ENCODE measurements at places on chromosomes 5 and 9.

- DNase-seq, result no peak
Measured at GRCh38 chr5:157764531-157764930, 21.0 kb downstream of the LSM11 start.

GRCh38 chr5:154811653-154812465, 38.5 kb downstream of the FAXDC2 start:
- peak; percentile 57 for DNase-seq

GRCh38 chr5:41629897-41630296, 119.5 kb upstream of the PLCXD3 start:
- no peak for DNase-seq

- no peak for DNase-seq
Measured at GRCh38 chr9:115107701-115108100, 10.3 kb downstream of the TNC start.

GRCh38 chr9:123412171-123412820, 56.3 kb downstream of the CRB2 start:
- no peak for DNase-seq

DNA sequence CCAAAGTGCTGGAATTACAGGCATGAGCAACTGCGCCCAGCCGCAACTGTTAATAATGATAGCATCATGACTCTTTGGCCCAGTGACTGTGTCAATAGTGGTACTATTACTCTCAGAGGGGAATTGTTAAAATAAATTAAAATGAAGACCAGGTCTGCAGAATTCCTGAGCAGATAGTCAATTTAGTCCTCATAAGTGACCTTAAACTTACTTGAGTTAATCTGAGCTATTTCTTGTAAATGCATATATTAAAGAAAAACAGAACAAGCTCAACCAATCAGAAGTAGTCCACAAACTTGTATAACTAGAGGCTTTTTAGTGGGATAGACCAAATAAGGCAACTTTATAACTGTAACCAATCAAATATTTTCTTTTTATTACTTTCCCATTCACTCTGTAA, 1.7 kb upstream of the RECK start:
- no peak for DNase-seq

DNA sequence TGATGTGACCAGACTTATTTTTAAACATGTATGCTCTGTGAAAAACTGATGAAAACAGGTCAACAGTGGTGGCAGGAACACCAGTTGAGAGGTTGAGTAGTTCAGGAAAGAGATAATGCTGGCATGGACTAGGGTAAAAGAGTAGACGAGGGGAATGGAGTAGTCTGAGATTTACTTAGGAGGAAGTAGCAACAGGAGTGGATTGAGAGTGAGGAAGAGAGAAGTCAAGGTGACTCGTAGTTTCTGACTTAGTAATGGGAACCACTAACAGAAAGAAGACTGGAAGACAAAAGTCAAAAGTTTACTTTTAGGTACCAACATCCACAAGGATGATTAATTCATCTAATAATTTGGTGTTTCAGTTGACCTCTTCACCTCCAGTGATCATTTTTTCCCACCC, 3.6 kb downstream of the SRA1 start:
- no peak for DNase-seq

- DNase-seq, result no peak
Measured at GRCh38 chr9:123550012-123550411, 194.0 kb downstream of the CRB2 start.

DNA sequence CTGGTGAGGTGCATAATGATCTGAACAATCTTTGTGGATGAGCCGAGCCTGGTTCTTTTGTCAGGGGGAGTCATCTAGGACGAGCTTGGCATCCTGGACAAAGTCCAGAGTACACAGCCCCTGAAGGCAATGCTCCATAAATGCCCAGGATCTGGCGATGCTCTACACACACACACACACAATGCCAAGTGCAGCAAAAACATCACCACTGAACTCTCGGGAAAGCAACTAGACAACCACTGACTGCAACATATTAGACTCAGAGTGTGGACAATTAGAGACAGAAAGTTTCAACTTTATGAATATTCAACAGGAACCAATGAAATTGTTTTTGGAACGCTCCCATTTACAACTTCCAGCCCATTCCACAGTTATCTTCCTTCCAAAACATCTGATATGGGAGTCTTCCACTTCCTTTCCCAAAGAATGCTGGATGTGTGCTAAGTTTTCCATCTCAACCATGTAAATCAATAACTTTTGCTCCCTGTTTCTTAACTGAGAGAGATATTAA, 227.6 kb upstream of the ANKRD55 start:
- no peak for DNase-seq

- no peak for DNase-seq
Measured at GRCh38 chr9:18333157-18333556, 140.8 kb upstream of the ADAMTSL1 start.

DNA sequence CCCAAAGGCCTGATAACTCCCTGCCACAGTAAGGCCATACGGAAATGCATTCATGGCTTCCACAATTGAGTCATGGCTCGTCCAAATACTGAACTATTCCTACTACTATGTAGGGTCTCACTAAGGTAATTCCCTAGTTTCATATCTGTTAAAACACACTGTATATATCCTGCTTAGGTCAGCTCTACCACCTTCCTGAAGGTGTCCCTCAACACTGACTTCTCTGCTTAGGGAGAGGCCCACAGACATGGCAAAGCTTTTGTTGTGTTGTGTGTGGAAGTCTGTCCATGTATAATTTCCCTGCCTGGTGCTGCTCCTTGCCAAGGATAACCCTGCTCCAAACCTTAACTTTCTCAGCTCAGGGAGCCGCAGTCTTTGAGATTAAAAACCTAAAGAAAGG, 60.4 kb downstream of the GIN1 start:
- DNase-seq, result no peak

- no peak for DNase-seq
Measured at GRCh38 chr9:97357056-97357455, 49.6 kb downstream of the CCDC180 start.

GRCh38 chr9:135176284-135176683, 88.8 kb downstream of the OLFM1 start:
- DNase-seq, result no peak

Data from activated CD4-positive, alpha-beta T cell treated with anti-CD3 and anti-CD28 coated beads for 4 hours (primary cell).